ENCODE measurements at places on chromosomes 13 and 19.
A peak's percentile ranks its signal among the peaks of the same experiment; 100 is the strongest.

DNA sequence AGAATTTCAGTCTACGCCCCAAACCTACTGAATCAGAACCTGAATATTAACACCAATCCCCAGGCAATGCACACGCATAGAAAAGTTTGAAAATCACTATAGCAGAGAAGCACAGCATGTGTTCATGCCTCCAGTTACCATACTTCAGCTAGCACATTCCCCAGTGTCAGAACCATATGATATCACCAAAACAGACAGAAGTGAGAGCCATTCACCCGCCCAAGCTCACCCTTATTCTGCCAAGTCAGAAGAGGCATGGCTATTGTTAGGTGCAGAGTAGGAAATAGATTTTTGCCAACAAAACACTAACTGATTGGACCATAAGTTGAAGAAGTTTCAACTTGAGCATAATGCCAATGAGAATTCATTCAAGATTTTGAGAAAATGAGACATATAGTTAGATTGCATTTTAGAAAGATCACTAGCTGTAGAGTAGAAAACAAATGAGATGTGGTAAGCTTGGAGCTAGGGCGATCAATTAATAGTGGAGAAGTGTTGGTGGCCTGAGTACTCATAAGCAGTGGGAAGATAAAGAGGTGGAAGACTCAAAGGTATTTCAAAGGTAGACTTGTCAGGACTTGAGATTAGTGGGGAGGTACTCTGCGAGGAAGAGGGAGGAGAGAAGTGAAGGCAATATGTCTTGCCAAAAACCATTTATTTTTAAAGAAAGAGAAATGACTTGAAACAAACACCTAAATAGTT, 492.4 kb downstream of the SUCLA2 start:
- no peaks in the 10 kb centered on the region for H3K27me3 ChIP-seq
- DNase-seq: no peak
- H3K4me1 ChIP-seq: no peaks in the 10 kb centered on the region
- no peaks in the 10 kb centered on the region for H3K36me3 ChIP-seq

DNA sequence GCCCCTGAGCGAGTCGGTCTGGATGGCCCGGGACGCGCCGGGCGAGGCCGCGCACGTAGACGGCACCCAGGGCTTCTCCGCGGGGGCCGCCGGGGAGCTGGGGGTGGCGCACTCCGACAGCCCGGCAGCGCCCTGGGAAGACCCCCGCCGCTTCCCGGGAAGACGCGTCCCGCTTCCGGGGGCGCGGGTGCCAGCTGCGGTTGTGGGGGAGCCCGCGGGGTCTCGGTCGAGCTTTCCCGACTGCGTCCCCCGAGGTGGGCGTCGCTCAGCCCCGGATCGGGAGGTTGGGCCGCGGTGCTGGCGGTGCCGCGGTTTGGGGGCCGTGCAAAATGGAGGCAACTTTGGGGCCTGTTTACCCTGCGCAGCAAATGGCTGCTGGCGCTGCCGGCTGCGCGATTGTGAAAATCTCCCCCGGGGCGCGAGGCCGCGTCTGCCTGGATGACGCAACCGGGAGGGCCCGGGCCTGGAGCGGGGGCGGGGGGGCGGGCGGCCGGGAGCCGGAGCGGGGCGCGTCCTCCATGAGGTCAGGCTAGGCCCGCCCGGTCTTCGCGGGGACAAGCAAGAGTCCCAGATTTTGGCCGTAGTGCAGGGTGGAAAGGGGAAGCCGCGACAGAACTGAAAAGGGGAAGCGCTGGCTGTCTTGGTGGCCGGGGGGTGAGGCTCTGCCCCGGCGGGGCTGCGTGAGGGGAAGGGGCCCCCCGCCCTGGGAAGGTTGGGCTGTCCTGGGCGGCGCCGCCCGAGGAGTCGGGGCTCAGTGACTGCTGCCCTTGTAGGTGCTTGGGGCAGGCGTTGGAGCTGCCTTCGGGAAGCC, 11.3 kb downstream of the PEAK3 start:
- peak; percentile 72 for DNase-seq
- H3K27me3 ChIP-seq: no peaks in the 10 kb centered on the region
- H3K36me3 ChIP-seq: peaks cover 38% of the 10 kb centered on the region
- peak overlapping the region; percentile 92 for H3K27ac ChIP-seq
- H3K4me1 ChIP-seq: peaks cover 45% of the 10 kb centered on the region

- H3K4me1 ChIP-seq: no peaks in the 10 kb centered on the region
- no peak for DNase-seq
Observed at GRCh38 chr13:100381595-100382224, 206.9 kb downstream of the GGACT start.

GRCh38 chr19:49857061-49857837, 6.3 kb downstream of the PTOV1 start:
- no peak overlapping the region for H3K4me3 ChIP-seq
- peaks cover 11% of the 10 kb centered on the region for H3K4me1 ChIP-seq
- no peak overlapping the region for H3K27ac ChIP-seq
- H3K27me3 ChIP-seq: peaks cover 5% of the 10 kb centered on the region
- DNase-seq: no peak

DNA sequence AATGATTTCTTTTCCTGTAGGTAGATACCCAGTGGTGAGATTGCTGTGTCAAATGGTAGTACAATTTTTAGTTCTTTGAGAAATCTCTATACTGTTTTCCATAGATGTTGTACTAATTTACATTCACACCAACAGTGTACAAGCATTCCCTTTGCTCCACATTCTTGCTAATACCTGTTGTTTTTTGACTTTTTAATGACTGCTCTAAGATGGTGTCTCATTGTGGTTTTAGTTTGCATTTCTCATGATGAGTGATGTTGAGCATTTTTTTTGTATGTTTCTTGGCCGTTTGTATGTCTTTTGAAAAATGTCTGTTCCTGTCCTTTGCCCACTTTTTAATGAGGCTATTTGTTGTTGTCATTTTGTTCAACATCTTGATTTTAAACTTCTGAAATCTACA, 103.3 kb downstream of the DGKH start:
- H3K4me3 ChIP-seq: no peak overlapping the region
- DNase-seq: no peak
- H3K27ac ChIP-seq: no peak overlapping the region
- H3K36me3 ChIP-seq: peaks cover 13% of the 10 kb centered on the region
- no peaks in the 10 kb centered on the region for H3K27me3 ChIP-seq
- peaks cover 14% of the 10 kb centered on the region for H3K4me1 ChIP-seq

- peaks cover 33% of the 10 kb centered on the region for H3K27me3 ChIP-seq
- no peaks in the 10 kb centered on the region for H3K36me3 ChIP-seq
- no peaks in the 10 kb centered on the region for H3K4me1 ChIP-seq
- DNase-seq: no peak
Observed at GRCh38 chr13:76871432-76871831, 14.8 kb downstream of the KCTD12 start.

DNA sequence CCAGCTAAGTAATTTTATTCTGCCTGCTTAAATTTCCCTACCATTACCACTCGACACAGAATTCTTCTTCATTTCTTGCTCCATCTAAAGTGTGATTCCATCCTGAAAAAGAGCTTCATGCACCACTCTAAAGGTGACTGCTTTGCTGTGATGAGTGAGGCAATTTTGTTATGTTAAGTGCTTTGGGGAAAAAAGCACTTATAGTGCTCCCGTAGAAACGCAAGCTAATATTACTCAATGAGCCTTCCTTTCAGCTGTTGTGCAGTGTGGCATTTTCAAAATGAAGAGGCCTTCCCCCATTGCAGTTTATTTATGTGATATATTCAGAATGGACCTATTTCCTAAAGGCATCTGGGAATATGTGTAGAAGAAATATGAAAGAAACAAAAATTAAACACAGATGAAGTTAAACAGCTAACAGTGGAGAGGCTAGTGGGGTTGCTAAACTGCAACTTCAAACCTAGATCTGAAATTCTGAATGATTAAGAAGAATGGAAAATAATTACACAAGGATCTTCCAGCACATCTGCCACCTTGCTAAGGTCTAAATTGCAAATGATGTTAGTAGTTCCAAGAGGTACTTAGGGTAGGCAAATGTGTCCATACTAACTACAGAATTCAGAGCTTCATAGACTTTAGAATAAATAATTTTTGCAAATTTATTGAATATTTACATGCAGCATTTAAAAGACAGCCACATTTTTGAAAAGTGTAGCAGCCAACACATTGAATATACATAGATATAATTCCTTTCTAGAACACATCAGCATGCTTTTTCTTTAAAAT, 211.7 kb downstream of the DCT start:
- H3K4me1 ChIP-seq: no peaks in the 10 kb centered on the region
- no peaks in the 10 kb centered on the region for H3K27me3 ChIP-seq
- DNase-seq: no peak
- no peak overlapping the region for H3K4me3 ChIP-seq
- H3K36me3 ChIP-seq: no peaks in the 10 kb centered on the region
